ENCODE measurements at places on chromosomes 13 and 19.

DNA sequence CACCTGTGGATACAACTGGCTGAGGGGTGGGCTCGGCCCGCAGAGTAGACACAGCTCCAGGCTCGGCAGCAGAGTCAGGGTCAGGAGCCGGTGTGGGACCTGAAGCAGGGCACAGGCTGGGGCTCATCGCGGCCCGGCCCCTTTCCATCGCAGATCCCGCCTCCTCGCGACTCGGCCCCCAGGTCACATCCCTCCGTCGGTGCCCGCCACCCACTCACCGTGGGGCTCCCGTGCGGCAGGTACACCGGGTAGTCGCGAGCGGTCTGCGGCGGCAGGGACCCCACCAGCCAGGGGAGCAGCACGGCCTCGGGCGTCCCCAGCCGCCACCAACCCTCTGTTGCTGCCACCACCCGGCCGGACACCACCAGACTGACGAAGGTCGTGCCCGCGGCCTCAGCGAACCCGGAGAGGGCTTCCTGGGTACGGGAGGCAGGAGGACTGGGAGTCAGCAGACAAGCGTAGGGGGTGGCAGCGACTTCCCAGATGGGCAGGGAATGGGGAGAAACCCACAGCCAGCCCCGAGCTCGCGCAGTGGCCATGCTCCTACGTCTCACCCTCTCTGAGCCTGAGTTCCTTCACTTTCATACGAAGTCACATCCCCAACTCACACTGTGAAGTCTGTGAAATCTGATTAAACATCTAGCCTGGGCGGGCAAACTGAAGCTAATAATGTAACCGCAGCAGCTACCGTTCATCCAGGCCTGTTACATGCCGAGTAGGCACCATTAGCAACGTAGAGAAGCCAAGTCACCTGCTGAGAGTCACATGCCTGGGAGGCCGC is 3.7 kb downstream of the FUZ start:
- DNase-seq, result peak; percentile 69

DNA sequence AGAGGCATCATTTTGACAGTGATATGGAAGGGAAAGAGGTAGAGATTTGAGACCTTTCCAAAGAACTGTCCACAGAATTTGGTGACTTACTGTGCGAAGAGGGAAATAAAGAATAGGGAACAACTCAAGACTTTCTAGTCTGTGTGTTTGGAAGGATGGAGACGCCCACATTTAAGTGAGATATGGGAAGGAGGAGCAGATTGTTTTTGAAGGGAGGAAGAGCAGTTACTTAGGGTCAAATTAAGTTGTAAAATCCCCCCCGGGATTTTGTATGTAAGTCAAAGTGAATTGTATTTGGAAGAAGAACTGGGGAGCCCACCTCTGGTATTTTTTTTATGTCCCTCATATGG is 1.2 kb downstream of the USPL1 start:
- DNase-seq, result no peak

DNA sequence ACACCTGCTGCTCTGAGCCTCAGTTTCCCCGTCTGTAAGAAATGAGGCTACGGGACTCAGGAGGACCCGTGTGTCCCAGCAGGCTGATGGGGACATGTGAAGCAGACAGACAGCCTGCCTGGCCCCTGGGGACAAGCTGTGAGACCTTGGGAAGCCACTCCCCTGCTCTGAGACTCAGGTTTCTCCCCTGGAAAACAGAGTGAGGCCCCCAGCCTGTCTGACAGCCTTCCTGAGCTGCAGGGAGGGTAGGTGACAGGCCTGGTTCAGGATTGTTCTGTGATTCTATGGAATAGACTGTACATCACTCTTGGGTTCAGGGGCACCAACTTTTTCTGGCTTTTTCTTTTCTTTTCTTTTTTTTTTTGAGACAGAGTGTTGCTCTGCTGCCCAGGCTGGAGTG is 2.9 kb upstream of the NTF4 start:
- no peak for DNase-seq

DNA sequence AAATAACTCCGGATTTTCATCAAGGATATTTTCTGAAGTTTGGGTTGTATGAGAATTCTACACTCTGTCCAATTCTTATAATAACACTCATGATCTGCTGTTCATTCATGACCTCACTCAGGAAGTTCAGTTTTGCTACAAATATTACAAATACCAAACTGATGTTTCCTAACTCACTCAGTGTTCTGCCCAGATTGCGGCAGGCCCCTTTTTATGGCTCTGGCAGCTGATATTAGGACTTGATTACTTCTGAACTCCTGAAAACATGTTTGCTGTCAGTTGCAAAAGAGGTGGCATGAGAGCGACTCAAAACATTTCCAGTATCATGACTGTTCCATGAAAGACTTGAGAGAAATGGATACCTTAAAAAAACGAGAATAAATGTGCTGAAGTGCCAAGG is 188.0 kb downstream of the RGCC start:
- DNase-seq, result no peak

- no peak for DNase-seq
These were observed 6.3 kb downstream of the ZNF71 start for GRCh38 chr19:56601375-56601774.

DNA sequence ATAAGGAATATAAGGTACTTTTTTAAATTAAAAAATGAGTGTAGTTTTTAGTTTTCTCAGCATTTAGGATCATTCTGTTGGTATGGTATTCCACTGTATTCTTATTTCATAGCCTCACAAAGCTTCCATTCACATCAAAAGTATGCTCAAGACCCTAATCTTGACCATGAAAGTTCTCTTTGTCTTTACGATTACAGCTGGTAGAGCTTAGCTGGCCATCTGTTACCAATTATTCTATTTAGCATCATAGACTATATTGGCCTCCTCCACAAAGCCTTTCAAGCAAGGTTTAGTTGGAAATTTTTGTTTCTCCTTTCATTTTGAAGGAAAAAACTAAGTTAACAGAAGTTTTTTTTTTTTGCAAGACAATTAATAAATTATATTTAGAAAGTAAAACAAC is 245.1 kb downstream of the KCTD12 start:
- DNase-seq, result no peak

DNA sequence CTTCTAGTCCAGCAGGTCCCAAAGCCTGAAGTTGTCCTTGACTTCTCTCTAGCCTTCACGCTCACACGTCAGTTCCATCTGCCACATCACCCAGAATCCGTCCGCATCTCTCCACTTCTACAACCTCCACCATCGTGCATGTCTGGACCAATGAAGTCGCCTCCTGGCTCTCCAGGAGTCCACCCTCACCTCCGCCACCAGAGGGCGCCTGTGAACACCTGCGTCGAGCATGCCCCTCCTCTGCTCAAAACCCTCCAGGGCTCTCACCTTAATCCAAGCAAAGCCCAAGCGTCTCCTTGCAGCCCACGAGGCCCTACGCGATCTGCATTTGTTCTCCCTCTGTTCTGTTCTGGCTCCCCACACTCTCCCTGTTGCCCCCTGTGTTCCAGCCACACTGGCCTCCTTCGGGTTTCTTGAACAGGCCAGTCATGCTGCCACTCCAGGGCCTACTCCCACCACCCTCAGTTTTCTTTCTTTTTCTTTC is 3.7 kb downstream of the USHBP1 start:
- peak; percentile 93 for DNase-seq

- no peak for DNase-seq
These were observed 578.8 kb downstream of the DCT start for GRCh38 chr13:93900731-93901130.

- DNase-seq, result no peak
These were observed 94.7 kb upstream of the RAP2A start for GRCh38 chr13:97339019-97339987.

DNA sequence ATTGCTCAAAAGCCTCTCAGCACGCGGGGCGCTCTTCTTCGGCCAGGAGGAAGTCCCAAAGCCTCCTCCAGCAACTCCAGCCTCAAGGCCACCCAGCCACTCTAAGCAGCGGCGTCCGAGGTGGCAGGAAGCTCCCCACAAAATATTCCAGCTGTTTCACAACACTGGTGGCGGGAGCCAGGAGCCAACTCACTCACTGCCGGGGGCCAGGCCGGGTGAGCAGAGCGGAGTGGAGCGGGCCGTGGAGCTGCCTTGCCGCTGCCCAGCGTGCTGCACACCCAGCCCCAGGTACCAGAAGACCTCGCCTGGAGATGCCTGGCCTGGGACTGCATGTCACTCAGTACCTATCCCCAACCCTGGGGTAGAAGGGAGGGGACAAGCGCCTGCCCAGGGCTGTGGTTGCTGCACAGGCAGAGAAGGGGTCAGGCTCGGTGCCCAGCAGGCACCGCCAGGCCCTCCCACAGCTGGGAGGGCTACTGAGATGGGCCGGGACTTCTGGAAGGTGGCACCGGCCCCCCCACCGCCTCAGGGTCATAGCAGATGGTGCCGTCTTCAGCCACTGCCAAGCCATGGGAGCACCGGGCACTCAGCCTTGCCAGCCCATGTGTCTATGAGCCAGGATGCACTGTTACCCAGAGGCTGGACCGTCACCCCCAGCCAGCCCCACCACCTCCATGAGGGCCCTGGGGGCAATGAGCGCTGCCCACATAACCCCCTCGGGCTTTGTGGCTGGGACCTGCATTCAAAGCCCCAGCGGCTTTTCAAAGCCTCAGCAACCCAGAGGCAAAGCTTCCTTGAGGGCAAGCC is 59.2 kb downstream of the MLLT1 start:
- no peak for DNase-seq

- no peak for DNase-seq
These were observed 52.8 kb downstream of the TNFSF13B start for GRCh38 chr13:108322206-108322824.

GRCh38 chr19:13022859-13023636 is 27.8 kb downstream of the NFIX start:
- DNase-seq, result no peak

DNA sequence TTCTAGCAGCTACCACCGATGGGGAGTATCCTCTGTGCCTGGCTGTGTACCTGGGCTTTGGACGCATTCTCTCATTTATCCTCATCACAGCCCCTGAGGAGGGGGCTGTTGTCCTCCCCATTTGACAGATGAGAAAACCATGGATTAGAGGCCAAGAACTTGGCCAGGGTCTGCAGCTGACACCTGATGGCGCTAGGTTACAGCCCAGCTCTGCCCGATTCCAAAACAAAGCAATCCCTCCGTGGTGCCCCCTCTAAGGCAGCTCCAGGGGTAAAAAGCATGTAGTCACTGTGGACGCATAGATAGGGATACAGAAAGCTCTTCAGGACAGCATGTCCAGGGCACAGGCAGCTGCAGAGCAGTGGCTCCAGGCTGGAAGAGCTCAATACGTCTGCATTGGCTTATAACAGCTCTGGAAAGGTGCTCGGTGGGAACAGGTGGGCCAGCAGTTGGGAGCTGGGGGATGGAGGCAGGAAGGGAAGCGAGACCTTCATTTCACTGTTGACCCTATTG is 35.4 kb upstream of the UQCRFS1 start:
- DNase-seq, result no peak

DNA sequence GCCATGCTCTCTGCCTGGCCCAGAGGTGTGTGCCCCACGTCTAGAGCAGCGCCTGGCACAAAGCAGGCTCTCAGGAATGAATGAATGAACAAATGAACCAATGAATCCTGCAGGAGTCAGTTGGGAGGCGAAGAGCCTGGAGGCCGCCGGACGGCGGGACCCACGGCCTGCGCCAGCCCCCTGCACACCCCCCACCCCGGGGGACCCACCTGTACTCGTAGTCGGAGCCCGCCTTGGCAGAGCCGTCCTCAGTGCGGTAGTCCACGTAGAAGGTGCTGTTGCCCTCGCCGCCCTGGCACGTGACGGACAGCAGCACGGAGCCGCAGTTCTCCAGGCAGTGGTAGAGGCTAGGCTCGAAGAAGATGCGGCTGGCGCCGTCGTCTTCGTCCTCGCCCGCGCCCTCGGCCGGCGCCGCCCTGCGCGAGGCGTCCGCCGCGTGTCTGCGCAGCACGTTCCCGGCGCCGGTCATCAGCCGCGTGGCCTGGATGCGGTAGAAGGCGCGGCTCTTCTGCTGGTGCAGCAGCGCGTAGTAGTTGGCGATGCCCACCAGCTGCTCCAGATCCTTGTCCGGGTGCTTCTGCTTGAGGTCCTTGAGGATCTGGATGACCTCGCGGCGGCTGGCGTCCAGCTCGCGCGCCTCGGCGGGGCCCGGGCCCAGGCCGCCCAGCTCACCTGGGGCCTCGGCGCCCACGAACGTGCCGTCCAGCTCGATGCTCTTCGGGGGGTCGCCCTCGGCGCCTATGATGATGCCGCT is 14.8 kb downstream of the SLC8A2 start:
- DNase-seq, result no peak

Data from stimulated activated effector memory CD8-positive, alpha-beta T cell treated with anti-CD3 and anti-CD28 coated beads, Interleukin-12 subunit alpha, Interleukin-12 subunit beta, amount 100 ng/mL, for 72 hours (primary cell).